ENCODE measurements at places on chromosomes 11 and 22. TPM values are rescaled to one million over a fixed set of nuclear protein-coding genes. Genes with fewer than 3 reads are reported as not detected.

The PLA2G3 gene
- not detected for total RNA-seq

DNA sequence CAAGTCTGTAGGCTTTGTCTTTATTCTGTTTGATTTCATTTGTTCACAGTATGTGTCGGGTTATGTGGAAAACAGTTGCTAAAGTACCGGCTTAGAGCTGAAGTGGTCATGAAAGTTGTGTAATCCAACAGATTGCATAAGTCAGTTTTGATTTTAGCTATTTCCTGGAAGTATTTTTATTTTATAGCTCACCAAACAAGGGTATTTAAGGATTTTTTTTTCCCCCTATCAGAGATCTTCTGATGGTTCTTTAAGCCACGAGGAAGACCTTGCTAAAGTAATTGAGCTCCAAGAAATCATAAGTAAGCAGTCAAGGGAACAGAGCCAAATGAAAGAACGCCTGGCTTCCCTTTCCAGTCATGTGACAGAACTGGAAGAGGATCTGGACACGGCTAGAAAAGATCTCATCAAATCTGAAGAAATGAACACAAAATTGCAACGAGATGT, 55.9 kb downstream of the PPFIA1 start:
- H3K27me3 ChIP-seq, result no peaks in the 10 kb centered on the region
- DNase-seq, result no peak
- H3K4me1 ChIP-seq, result peaks cover 22% of the 10 kb centered on the region
- no peak overlapping the region for H3K27ac ChIP-seq
- peaks cover 37% of the 10 kb centered on the region for H3K36me3 ChIP-seq

DNA sequence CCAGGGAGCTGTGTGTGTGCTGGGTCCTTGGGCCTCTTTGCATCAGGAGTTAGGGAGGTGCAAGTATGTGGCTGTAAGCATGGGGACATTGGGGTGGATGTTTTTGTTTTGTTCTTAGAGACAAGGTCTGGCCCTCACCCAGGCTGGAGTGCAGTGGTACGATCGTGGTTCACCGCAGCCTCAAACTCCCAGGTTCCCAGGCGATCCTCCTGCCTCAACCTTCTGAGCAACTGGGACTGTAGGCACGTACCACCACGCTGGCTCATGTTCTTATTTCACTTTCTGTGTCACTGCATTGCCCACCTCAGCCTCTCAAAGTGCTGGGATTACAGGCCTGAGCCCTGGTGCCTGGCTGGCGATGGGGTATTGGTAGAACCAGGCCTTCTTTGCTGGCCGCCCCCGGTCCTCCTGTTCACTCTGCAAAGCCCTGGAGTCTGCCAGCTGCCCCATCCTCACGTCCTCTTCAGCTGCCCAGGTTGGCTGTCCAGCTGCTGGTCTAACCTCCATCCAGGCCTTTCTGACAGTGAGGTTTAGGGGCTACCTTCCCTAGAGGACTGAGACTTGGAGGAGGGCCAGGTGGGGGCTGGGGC, 851 bp upstream of the GRAMD4 start:
- H3K36me3 ChIP-seq, result no peaks in the 10 kb centered on the region
- no peak overlapping the region for H3K27ac ChIP-seq
- H3K27me3 ChIP-seq, result no peaks in the 10 kb centered on the region
- no peak for DNase-seq
- H3K4me1 ChIP-seq, result peaks cover 13% of the 10 kb centered on the region
- no peak overlapping the region for H3K4me3 ChIP-seq

- H3K4me1 ChIP-seq, result peaks cover 14% of the 10 kb centered on the region
- H3K4me3 ChIP-seq, result no peak overlapping the region
- H3K36me3 ChIP-seq, result peaks cover 10% of the 10 kb centered on the region
- H3K27me3 ChIP-seq, result no peaks in the 10 kb centered on the region
- no peak for DNase-seq
- no peak overlapping the region for H3K27ac ChIP-seq
These were observed 11.7 kb downstream of the RNF141 start for GRCh38 chr11:10529279-10529678.

GRCh38 chr11:19204836-19205235, 3.1 kb upstream of the CSRP3 start:
- no peak overlapping the region for H3K4me3 ChIP-seq
- DNase-seq, result no peak
- H3K27ac ChIP-seq, result no peak overlapping the region
- H3K36me3 ChIP-seq, result no peaks in the 10 kb centered on the region
- peaks cover 21% of the 10 kb centered on the region for H3K27me3 ChIP-seq

GRCh38 chr11:65844231-65844872, 10.6 kb downstream of the SNX32 start:
- no peak overlapping the region for H3K4me3 ChIP-seq
- H3K27me3 ChIP-seq, result no peaks in the 10 kb centered on the region
- H3K4me1 ChIP-seq, result no peaks in the 10 kb centered on the region
